ENCODE measurements at places on chromosomes 4 and X.

DNA sequence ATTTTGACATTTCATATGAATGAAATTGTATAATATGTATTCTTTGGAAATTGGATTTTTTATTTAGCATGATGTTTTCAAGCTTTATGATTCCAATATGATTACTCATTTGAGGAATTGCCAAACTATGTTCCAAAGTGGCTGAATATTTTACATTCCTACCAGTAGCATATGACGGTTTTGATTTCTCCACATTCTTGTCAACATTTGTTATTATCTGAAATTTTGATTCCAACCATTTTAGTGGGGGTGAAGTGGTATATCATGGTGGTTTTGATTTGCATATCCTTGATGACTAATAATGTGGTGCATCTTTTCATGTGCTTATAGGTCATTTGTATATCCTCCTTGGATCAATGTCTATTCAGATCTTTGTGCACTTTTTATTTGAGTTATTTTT lies 2.6 kb upstream of the BEX1 start:
- no peak for DNase-seq

DNA sequence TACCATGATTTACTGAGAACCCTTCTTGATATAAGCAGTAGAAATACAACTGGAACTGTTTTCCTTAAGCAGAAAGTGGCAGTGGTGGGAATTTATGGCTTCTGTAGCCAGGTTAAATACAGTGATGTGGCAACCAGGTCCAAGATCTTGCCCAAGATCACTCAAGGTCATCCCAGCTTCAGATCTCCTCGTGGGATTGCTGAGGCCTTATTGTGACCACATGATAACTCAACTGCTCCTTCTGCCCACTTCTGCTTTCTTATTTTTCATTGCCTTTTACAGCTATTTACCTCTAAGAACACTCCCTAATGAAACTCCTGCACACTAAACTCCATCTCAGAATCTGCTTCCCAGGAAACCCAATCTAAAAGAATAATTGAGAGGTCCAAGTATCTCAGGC lies 12.4 kb upstream of the CYBB start:
- no peak for DNase-seq

- no peak for DNase-seq
Observed at GRCh38 chrX:123201720-123202119, 17.6 kb downstream of the GRIA3 start.

DNA sequence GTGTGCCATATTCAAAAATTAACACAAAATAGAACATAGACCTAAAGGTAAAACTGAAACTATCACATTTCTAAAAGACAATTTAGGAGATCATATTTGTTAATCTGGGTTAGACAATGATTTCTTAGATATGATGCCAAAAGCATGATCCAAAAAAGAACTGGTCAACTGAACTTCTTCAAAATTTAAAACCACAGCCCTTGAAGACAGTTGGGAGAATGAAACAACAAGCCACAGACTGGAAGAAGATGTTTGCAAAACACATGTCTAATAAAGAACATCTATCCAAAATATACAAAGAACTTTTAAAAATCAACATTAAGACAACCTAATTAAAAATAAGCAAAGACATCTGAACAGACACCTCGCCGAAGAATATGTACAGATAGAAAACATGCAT lies 19.5 kb downstream of the COMMD8 start:
- no peak for DNase-seq

- no peak for DNase-seq
Observed at GRCh38 chrX:48001260-48001659, 2.5 kb downstream of the ZNF182 start.

DNA sequence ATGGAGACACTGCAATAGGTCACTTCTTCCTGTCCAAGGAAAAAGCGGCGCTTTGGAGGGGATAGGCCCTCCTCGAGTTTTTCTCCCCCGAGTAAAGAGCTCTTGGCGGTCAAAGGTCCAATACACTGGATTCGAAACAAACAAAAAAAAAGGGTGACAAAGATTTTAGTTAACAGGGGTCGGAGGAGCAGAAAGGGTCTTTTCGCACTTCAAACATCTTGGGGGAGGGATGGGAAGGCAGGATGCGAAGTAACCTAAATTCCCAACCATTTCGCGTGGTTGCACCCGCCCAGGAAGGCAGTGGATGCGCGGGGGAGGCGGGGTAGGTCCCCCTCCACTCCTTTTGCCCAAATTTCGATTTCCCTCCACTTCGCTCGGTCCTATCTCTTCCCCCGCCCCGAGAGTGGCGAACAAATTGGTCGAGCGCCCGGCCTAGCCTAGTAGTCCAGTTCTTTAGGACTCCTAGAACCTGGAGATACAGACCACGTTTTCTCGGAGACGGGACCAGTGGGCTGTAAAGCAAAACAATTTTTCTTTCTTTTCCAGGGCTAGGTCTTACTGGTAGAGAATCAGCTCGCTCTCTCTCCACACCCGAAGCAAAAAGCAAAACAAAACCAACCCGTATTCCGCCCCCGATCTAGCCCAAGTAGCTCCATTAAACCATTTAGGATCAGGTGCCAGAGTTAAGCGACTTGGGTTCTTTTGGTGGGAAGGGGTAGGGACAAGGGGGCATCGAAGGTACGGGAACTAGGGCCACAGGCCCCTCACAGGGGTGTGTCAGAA lies 2.0 kb upstream of the STAG2 start:
- DNase-seq, result peak; percentile 32

DNA sequence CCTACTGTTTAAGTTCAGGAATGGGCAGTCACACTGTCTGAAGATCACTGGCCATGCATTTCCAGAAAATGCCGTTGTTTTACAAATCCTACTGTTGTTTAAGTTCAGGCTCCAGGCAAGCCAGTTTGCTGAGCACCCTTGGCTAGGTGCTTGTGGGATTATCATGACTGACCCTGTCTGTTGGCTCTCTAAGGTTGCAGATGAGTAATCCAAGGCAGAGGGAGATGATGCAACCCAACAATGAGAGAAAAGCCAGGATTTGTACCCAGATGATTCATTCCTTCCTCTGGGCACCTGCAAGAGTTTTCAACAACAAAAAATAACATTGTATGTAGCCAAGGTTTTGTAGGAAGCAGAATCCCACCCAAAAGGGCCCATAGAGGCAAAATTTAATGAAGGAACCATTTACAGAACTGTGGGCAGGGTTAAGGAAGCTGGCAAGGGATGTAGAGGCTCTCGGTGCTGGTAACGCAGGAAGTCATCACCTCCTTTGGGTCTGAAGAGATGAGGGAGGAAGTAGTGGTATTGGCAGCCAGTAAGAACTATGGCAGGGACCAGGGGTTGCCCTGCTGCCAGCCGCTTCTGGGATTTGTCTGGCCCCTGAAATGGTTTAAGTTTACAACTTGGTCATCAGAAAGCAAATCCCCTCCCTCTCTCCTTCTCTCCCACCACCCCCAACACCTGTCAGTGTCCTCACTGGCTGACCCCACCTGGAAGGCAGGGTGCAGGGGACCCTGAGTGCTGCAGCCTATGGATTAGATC lies 54.8 kb downstream of the MSX1 start:
- no peak for DNase-seq

- no peak for DNase-seq
Observed at GRCh38 chr4:109119852-109120251, 182.6 kb downstream of the COL25A1 start.

GRCh38 chr4:74524985-74525384 lies 80.0 kb downstream of the AREG start:
- peak; percentile 68 for DNase-seq

- no peak for DNase-seq
Observed at GRCh38 chr4:57371671-57372070, 261.5 kb upstream of the IGFBP7 start.

DNA sequence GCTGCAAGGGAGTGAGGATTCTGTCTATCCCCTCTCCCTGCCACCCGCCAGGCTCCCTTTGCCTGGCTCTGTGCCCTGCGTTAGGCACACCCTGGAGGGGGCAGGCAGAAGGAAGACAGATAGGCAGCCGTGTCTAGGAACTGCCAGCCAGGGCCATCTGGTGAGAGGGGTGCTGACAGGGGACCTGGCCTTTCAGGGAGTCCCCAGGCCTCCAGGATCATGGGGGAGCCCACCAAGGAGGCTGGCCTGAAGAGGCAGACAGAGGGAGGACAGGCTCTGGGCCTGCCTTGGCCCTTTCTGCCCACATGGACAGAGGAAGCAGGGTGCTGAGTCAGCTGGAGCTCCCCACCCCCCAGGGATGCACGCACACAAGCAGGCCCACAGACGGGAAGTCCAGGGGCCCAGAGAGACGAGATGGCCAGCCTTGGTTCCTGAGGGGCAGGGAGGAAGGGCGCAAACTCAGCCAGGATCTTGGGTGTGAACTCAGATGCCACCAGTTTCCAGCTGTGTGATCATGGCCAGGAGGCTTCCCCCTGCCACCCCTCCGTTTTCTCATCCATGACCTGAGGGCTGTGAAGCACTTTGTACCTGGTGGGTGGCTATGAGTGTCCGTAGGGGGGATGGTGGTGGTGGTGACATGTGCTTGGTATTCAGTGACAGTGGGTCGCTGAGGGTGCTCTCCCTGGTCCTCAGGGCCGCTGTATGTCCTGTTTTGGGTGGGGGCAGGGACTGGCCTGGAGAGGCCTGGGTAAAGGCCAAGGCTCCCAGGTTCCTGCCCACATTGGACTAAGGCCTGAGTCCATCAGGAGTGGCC lies 1.8 kb downstream of the SH3BP2 start:
- DNase-seq, result peak; percentile 83

- DNase-seq, result no peak
Observed at GRCh38 chr4:47219586-47219985, 188.2 kb downstream of the GABRB1 start.

DNA sequence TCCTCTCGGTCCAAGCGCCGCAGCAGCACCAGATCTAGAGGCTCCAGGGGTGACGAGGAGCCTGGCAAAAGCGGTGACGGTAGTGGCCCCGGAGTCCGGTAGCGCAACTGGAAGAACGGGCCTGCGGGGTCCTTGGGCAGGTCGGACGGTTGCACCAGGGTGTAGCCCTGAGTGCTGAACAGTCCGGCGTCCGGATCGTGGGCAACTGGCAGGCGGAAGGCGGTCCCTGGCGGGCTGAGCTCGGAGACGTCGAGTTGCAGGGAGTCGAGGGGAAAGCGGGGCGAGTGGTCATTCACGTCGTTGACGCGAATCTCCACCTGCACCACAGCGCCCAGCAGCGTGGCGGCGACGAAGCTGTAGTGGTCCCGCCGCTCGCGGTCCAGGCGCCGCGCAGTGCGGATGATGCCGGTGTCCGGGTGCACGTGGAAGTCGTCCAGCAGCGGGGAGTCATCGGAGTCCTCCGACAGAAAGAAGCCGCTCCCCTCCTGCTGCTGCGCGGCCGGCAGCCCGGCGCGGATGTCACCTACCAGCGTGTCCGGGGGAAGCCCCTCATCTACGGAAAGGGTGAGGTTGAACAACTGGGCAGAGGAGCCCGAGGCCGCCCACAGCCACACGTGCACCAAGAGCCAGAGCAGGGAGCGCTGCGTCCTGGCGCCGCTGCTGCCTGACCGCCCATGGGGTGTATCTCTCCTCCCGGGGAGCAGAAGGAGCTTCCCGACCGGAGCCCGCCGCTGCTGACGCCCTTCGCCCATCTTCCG lies 837 bp downstream of the DCHS2 start:
- DNase-seq, result no peak

DNA sequence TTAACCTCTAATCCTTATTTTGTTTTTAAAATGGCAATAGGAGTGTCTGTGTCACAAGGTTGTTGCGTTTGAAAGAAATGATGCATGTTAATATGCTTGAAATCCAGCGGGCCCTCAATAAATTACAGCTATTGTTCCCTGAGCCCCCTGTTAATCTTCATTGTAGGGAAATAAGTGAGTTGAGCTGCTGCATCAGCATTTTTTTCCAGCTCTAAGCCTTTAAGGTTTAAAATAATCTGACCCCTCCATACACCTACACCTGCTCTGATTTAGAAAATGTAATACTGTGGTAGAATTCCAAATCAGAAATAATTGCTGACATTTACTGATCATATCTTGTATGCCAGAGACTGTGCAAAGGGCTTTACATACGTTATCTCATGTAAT lies 2.6 kb upstream of the MSMO1 start:
- no peak for DNase-seq

GRCh38 chr4:166422475-166422874 lies 549.4 kb downstream of the TLL1 start:
- DNase-seq, result no peak

DNA sequence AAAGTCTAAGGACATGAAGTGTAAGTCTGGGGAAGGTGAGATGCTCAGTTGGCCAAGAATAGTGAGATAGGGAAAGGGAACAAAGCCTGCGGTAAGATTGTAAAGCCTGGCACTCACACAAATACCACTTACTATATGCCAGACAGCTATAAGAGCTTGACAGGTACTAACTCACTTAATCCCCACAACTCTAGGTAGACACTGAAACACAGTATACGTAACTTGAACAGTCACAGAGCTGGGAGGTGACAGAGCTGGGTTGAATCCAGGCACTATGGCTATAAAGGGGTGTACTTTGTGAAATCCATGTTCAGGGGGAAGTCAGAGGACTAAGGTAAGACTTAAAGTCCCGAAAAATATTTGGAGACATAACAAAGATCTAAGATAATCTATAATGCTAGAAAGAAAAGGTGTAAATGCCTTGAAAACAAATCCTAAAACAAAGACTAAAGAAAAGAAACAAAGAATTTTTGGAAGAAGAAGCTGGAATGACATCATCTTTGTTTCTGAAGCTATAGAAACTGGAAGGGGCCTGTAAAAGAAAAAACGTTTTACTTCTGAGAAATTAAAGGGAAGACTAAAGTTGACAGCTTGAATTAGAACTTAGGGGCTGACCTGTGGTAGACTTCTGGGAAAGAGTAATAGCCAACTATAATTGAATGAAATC lies 172.5 kb downstream of the PPP3CA start:
- peak; percentile 29 for DNase-seq

- DNase-seq, result no peak
Observed at GRCh38 chr4:137762591-137762990, 230.3 kb upstream of the PCDH18 start.

GRCh38 chr4:125444166-125444565 lies 129.4 kb downstream of the FAT4 start:
- no peak for DNase-seq

- DNase-seq, result no peak
Observed at GRCh38 chr4:38687571-38688011, 23.6 kb downstream of the KLF3 start.

DNA sequence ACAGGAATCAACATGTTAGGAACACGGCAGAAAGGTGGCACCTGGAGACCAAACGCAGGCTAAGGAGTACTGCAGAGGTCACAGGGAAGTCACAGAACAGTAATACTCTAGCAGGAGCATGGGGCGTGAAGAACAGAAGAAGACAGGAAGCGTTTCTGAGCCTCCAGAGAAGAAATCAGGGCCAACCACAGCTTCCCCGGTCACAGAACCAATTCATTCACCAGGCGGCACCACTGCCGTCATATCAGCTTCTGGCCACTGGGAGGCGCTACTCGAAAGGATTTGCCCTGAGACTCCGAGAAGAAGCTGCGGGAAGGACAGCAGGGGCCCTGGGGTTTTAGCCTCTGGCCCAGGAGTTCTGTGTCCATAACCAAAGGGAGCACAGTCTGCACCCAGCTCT lies 78.0 kb upstream of the DRD5 start:
- peak; percentile 75 for DNase-seq

- DNase-seq, result no peak
Observed at GRCh38 chr4:87030755-87031441, 96.1 kb downstream of the AFF1 start.

DNA sequence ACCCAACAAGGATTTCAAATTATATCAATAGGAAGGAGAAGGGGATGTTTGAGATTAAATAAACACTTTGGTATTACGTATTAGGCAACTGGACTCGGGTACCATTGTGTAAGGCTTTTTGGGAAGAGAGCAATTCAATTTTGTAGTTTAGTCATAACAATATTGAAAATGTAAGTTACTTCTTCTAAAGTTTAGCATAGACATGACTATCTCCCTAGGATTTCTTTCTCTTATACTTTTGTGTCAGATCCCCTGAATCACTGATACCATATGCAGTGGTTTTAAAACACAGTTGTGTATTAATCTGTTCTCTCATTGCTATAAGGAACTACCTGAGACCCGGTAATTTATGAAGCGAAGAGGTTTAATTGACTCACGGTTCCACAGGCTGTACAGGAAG lies 123.8 kb upstream of the FAM9C start:
- peak; percentile 68 for DNase-seq
